Kasumi-1 (cell line): ENCODE measurements at places on chromosomes 6 and 20.

DNA sequence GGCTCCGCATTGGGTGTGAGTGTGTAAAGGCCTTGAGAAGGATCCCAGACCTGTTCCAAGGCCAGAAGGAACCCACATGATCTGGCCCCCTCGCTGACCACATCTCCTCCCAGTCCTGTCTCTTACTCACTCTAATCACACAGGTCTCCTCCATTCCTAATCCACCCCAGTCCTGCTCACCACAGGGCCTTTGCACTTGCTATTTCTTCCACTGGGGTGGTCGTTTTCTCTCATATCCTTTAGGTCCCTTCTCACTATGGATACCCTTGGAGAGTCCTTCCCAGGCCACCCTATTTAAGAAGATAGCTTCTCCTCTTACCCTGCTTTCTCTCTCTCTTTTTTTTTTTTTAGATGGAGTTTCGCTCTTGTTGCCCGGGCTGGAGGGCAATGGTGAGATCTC lies 65.7 kb downstream of the CD40 start:
- no peak for DNase-seq

DNA sequence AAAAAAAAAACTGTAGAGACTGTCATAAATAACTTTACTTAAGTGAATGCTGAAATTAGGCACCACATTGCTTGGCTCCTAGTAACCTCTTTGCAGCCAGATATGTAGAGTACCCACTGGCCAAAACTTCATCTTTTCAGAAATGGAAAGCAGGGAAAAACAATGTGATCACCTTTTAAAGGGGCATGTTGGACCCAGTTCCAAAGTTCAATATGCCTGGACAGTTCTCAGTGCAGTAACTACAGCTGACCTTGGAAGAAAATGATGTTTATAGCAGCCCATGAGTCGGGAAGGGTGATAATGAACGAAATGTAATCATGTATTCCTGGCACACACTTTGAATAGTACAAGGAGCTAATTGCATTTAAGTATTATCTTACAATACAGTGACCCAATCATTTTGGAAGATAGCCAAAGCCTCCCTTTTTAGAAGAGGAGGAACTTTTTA lies 93.6 kb upstream of the TAB2 start:
- DNase-seq: no peak

DNA sequence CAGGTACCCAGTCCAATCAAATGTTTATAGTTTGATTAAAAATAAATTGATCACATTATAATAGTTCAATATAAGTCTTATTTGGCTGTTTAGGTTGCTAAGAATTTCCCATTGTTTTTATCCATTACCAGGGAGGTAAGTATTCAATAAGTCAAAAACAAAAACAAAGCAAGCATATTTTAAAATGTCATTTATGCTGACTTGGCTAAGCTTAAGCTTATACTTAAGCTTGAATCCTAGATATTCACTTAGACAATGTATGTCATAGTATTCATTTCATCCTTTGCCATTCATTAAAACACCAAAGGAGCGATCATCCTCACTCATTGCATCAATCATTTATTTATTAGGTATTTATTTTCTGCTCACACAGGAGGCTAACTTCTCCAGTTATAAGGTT lies 144.9 kb downstream of the PRL start:
- DNase-seq: no peak

DNA sequence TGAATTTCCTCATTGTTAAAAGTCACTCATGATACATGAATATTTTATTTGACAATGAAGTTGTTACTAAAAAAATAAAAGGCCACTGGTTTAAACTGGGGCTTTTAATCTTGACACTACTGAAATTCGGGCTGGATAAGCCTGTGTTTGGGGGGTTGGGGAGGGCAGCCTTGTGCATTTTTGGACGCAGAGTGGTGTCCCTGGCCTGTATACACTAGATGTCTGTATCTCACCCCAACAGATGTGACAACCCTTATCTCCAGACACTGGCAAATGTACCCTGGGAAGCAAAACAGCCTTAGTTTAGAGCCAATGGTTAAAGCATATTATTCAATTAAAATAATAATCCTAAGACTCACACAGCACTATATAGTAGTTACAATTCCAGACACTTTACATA lies 24.8 kb downstream of the MAN1A1 start:
- no peak for DNase-seq

DNA sequence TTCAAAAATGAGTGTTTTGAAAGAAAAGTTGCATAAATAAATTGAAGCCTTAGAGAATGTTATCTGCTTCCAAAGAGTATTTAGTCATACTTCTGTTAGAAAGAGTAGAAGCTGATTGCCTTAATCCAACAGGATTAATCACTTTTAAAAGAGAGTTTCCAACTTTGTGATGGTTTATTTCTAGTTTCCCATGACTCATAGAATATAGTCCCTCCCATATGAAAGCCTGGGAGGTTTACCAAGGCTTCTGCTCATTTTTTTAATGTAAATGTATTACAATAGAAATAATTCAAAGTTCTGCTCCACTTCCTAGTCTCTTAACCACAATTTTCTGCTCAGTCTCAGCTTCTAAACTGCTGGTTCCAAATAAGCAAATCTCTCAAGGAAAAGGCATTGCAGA lies 118.0 kb upstream of the IRAK1BP1 start:
- DNase-seq: no peak

DNA sequence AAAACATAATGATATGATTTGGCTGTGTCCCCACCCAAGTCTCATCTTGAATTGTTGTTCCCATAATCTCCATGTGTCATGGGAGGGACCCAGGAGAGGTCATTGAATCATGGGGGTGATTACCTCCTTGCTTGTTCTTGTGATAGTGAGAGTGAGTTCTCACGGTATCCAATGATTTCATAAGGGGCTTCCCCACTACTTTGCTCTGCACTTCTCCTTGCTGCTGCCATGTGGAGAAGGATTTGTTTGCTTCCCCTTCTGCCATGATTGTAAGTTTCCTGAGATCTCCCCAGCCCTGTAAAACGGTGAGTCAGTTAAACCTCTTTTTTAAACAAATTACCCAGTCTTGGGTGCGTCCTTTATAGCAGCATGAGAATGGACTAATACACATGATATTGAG lies 156.8 kb upstream of the PLCB4 start:
- no peak for DNase-seq

GRCh38 chr20:2602046-2602735 lies 50.2 kb upstream of the NOP56 start:
- DNase-seq: no peak
